ENCODE measurements at places on chromosomes 6 and 20. TPM values are rescaled to one million over a fixed set of nuclear protein-coding genes. Genes with fewer than 3 reads are reported as not detected.
A peak's percentile ranks its signal among the peaks of the same experiment; 100 is the strongest.

DNA sequence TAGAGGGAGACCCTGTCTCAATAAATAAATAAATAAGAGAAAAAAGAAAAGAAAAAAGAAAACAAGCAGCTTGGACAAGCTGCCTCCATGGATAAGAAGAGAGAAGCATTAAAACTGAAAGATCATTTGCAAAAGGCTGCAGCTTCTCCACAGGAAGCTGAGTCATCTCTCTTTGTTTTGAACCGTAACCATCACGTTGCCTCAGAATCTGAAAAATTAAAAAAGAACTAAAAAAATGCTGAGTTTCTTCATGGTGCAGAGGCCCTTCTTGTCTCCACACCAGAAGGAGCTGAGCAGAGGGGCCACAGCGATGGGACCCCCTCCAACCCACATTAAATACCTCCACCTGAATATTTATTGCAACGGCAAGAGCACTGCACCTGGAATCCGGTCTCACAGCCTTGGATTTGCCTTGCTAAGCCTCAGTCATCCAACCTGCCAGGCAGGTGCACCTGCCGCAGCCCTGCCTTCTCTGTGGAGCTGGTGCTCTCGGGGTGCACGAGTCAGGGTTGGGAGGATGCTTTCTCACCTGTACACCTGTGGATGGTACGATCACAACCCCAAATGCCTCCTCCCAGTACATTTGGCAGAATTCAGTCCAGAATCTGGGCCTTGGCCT is 28.1 kb downstream of the TOX2 start:
- no peak for DNase-seq

- DNase-seq, result no peak
These were observed 8.1 kb upstream of the C20orf144 start for GRCh38 chr20:33653900-33654596.

DNA sequence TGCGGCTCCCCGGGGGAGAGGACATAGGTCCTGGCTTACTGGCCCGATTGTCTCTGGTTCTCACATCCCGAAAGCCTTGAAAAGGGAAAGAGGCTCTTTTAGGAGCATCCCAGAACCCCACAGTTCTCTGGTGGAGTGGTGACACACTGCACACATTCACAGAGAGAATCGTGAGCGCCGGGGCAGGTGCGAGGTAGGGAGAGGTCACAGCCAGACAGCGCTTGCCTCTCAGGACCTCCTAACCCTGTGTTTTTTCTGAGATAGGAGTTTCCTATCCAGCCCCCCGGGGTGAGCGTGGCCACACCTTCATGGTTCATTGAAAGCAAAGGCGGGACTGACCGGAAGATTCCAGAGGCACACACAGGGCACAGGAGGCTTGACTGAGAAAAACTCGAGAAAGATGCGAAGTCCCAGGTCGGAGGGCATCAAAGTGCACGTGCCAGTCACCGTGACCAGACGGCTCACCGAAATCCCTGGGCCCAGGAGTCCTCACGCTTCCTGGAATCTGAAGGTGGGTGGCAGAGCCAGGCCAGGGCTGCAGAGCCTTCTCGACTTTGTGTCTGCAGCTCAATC is 46.5 kb upstream of the FRMD1 start:
- no peak for DNase-seq

GRCh38 chr6:167422934-167423333 is 98.0 kb downstream of the TTLL2 start:
- no peak for DNase-seq

DNA sequence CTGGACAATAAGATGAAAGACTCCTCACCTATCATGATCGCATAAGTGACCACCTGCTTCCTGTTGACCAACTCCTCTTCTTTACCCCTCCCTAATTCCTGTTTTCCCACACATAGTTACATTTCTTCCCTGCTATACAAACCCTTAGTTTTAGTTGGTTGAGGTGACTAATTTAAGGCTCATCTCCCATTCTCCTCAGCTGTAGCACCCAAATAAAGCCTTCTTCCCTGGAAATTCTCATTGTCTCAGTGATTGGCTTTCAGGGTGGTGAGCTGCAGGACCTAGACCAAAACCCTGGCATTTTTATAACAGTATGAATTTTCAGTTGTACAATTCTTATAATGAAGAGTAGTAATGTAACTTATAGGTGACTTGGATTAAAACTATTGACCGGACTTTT is 2.1 kb downstream of the FKBP1C start:
- DNase-seq, result no peak

DNA sequence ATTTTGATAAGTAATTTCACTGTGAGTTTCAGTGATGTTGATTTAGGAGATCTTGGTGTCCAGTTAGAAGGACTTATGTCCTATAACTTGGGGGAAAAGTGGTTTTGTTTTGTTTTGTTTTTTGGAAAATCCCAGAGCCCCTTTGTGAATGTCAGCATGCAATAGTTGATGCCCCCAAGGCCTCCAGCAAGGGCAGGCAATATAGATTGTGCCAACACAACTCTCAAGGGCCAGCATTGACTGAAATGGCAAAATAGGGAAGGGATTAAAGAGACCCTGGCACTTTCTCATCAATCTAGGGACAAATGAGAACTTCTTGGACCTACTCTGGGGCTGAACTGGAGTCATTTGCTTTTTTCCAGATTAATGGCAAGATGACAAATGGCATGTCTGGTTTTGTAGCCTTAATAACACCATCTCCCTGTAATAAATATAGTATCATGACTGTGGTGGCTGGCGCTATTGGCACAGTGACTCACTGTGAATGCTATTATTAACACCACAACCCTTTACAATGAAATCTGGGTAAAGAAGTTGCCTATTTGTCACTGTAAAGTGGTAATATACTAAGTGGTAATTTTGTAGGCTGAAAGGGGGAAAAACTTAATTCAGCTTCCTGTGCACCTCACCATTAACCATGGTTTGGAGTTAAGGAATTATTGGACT is 51.8 kb downstream of the ABRACL start:
- no peak for DNase-seq

- no peak for DNase-seq
These were observed 3.0 kb upstream of the UQCC2 start for GRCh38 chr6:33714385-33715040.

GRCh38 chr6:41000248-41000647 is 38.8 kb downstream of the UNC5CL start:
- no peak for DNase-seq

DNA sequence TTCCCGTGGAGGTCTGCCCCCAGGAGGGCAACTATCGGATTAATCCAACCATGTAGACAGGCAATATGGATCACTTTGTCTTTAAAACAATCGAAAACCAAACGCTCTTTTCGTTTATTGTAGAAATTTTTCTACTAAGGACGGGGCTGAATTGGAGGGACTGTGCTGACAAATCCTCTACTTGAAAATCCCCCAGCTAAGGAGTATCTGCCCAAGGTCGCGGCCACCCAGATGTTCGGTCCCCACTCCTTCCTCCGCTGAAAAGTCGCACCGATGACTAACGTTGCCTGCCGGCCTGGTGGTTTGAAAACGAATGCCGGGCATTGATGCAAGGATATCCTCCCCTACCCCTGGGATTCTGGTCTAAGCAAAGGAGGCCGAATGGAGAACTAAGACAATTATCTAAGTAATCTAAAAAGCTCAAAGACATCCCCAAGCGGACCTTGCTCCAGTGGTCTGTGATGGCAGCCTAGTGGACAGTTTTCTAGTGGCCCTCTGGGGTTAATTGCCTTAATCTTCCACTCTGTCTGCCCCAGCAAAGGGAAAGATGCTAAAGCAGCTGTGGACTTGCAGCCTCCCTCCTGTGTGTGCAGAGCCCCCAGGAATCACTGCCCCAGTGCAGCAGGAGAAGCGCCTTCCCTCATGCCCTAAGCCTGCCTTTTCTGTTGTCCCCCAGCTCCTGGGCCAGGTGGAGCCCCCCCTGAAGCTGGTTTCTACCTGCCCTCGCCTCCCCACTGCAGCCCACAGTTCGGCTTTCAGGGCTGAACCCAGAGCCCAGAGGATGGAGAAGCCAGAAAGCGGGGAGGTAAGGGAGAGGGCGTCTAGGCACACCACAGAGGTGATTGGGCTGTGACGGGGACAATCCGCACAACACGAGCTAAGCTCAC is 3.6 kb upstream of the FOXC1 start:
- DNase-seq, result no peak

GRCh38 chr6:6943421-6943820 is 164.3 kb upstream of the RREB1 start:
- no peak for DNase-seq

GRCh38 chr6:63821442-63821841 is 185.8 kb downstream of the PHF3 start:
- DNase-seq, result no peak

- no peak for DNase-seq
These were observed 553.0 kb upstream of the BTBD3 start for GRCh38 chr20:11364736-11365135.

GRCh38 chr6:112181130-112181529 is 73.2 kb downstream of the LAMA4 start:
- DNase-seq, result no peak

DNA sequence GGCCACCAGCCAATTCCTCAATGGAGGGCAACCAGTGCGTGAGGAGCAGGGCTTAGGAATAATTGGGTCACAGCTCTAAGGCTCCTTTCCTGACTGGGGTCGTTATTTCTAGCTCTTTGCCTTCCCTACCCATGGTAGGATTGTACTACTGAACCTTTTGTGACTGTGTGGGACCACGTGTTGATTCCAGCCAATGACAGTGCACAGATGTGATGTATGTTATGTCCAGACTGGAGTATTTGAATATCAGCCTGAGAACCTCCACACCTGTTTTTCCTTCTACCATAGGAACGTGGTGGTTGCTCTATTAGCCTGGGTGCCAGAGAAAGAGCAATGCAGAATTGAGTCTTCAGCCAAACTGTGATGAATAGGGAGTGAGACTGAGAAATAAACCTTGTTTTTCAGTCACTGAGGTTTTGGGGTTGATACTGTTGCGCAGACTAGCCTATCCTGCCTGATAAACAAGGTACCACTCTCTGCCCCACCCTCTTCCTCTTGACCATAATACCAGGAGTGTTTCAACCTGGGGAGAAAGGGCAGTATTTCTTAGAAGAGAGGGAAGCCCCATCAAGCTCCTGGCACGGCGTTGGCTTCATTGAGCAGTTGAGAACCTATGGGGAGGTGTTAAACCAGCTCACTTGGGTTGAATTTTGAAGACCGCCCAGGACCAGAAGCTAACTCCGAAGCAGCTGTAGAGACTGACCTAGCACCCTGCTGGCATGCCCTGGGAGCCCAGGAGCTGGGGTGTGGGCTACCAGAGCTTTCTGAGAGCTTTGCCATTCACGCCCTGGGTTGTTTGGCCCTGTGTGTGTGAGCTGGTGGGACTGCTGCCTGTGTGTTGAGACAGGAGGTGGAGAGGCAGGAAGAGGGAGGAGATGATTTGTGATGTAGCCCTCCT is 105.5 kb upstream of the BACH2 start:
- DNase-seq, result no peak

- DNase-seq, result no peak
These were observed 80.7 kb downstream of the ANKRD60 start for GRCh38 chr20:58147628-58148370.

GRCh38 chr20:62831854-62832211 is 15.0 kb downstream of the COL9A3 start:
- no peak for DNase-seq

GRCh38 chr6:138920906-138921305 is 67.1 kb downstream of the REPS1 start:
- DNase-seq, result no peak

DNA sequence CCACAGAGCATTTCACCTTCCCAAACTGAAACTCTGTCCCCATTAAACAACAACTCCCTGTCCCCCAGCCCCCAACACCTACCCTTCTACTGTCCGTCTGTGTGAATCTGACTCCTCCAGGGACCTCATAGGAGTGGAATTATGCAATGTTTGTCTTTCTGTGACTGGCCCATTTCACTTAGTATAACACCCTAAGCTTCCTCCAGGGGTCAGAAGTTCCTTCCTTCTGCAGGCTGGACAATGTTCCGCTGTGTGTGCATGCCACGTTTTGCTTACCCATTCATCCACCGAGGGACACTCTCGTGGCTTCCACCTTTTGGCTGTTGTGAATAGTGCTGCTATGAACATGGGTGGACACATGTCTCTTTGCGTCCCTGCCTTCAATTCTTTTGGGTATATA is 37.6 kb upstream of the MPC1 start:
- DNase-seq, result no peak

DNA sequence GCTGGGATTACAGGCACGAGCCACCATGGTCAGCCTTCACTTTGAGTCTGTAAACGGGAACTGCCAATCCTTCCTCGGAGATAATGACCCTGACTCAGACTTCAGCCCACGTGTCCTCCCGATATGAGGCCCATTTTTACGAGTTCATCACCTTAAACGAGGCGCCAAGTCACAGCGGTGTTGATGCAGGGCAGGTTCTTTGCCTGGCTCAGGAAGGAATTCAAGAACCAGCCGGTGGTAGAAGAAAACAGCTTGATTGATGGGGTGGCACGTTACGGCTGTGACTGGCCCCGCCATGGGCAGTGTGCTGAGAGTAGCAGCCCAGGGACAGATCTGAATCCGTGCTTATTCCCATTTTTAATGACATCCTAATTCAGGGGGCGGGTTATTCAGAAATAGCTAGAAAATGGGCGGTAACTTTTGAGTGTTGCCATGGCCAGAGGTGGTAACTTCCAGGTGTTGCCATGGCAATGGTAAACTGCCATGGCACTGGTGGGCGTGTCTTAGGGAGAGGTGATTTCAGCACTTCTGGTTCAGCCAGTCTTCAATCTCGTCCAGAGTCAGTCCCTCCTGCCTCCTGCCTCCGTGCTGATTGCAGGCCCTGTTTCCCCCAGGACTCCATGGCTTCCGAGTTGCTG is 9.1 kb upstream of the MAP1LC3A start:
- no peak for DNase-seq

- peak; percentile 47 for DNase-seq
These were observed 50.0 kb upstream of the SCGN start for GRCh38 chr6:25601800-25602673.

GRCh38 chr20:61922411-61922810 is 143.3 kb downstream of the TAF4 start:
- DNase-seq, result no peak

GRCh38 chr20:24789877-24790276 is 159.2 kb upstream of the CST7 start:
- DNase-seq, result no peak

DNA sequence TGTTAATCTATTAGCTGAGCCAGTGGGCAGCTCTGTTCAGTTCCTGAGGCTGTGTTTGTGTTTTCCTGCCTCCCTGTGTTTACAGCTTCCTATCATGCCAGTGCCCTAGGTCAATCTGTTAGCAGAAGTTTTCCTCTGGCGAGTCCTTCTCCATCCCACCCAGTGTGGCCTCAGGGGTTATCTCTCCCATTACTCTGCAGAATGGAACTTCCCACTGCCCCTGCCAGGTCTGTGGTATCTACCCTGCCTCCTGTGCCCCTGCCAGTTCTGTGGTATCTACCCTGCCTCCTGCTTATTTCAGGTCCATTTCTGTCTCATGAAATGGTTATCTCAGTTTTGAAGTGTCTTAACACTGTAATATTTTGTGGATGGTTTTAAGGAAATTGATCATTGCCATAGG is 63.1 kb downstream of the SLX4IP start:
- no peak for DNase-seq

GRCh38 chr6:23656255-23657194 is 469.5 kb upstream of the NRSN1 start:
- DNase-seq, result no peak

- no peak for DNase-seq
These were observed 161.4 kb downstream of the ID4 start for GRCh38 chr6:19998541-19998940.

GRCh38 chr6:106421496-106421895 is 61.0 kb downstream of the CRYBG1 start:
- DNase-seq, result no peak

The SERINC3 gene
- polyA plus RNA-seq, result 54.0 TPM

The KHDRBS2 gene
- not detected for polyA plus RNA-seq

The KIAA1755 gene
- polyA plus RNA-seq, result 7.0 TPM

The C20orf204 gene
- polyA plus RNA-seq, result 1.0 TPM

The IL20RA gene
- polyA plus RNA-seq, result 40.5 TPM

The SNAP91 gene
- 1.3 TPM for polyA plus RNA-seq

The MATN4 gene
- polyA plus RNA-seq, result 0.45 TPM

The PAX1 gene
- polyA plus RNA-seq, result 0.97 TPM

The MCCD1 gene
- polyA plus RNA-seq, result not detected
